T-helper 1 cell (primary cell): ENCODE measurements at places on chromosomes 2 and 18.

DNA sequence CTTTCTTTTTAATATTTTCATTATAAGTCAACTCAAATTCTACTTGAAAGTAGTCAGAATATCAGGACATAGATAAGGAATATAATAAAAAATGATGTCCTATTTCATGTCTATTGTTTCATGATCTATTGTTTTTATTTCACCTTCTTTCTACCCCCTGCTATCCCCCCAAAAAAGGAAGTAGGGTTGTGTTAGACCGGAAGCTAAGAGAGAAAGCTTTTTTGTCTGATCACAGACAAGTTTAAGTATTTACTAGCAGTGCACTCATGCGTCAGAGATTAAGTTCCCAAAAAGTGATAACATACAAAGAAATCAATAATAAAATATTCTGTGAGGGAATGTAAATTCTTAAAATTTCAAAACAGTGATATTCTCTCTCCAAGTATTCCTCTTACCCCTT, 447.1 kb upstream of the CNTNAP5 start:
- DNase-seq: no peak

- no peak for DNase-seq
Measured at GRCh38 chr2:101125808-101126207, 25.4 kb downstream of the TBC1D8 start.

DNA sequence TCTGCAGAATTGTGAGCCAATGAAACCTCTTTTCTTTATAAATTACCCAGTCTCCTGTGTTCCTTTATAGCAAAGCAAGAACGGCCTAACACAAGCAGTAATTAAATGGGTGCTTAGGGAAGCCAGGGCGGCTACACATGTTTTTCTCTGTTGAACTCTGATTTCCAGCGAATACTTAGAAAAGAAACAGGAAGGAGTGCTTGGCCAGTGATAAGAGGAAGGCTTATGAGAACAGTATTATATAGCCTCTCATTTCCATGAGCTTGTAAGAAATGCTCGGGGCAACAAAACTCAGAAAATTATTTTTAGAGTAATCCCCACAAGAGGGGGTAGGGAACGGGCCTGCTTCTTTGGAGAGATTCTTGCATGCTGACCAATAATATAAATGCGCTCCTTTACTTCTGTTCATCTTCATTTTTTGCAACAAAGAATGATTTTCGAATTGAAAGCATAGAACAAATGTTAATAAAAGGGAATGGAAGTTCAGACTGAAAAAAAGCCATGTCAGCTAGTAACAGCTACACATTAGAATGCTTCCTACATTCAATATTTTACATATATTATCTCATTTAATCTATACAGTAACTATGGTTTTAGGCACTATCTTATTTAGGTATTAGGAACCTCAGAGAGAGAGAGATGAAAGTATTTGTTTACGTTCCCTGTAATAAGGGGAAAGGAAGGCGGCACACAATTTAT, 49.7 kb upstream of the CCDC85A start:
- DNase-seq: no peak

GRCh38 chr2:112198780-112199179, 56.1 kb downstream of the ZC3H8 start:
- no peak for DNase-seq

DNA sequence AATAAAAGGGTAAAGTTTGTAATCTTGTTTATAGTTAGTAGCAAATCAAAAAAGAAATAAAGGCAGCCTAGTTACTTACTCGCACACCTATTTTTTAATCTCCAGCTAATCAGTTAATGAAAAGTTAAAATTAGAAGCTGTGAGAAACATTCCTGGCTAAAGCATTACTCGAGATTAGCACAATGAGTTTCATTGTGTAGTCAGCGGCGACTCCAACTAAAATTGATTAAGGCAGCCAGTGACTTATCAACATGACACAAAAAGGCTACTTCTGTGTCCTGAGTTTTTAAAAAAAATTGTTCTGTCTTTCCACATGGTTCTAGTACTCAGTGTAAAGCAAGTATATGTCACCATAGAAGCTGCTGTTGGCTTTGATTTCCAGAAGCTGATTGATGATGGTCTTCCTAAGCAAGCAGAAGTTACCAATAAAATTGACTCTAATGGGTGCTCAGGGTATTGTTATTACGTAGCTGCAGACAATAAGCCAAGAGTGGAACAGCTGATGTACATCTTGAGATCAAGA, 159.2 kb downstream of the CPS1 start:
- no peak for DNase-seq

GRCh38 chr2:223155956-223156355, 104.0 kb downstream of the KCNE4 start:
- no peak for DNase-seq

- DNase-seq: no peak
Measured at GRCh38 chr2:215904101-215904500, 109.2 kb downstream of the MREG start.

- no peak for DNase-seq
Measured at GRCh38 chr2:26382564-26382963, 19.2 kb upstream of the DRC1 start.

DNA sequence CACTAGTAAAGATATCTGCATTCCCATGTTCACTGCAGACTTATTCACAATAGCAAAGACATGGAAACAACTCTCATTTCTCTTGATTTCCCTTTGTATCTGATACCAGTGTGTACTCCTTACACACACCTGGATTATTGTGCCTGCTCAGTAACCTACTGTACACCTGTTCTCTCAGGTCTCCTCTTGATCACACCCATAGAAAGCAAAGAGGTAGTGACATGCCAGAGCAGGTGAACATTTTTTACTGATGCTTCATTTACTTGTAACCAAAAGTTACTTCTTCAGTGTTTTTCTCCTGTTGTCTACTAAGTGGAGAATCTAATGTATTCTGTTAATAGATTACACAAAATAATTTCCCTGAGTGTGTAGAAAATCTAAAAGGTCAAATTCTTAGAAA, 46.8 kb downstream of the CDH19 start:
- no peak for DNase-seq

DNA sequence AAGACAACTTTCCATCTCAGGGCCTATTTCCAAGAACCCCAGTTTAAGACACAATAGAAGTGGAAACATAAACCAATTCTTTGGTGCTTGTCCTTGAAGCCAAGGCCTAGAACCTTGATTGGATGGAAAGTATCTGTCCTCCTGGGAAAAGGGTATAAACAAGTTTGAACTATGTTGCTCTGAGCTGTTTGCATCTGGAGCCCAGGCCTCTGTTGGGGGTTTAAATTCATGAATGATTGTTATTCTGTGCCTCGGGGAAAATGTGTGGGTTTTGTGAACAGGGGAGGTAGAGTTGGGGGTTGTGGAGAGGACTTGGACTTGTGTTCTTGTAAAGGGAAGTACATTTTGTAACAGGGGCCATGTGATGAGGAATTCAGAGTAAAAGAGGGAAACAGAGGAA, 406.1 kb downstream of the SLC4A3 start:
- no peak for DNase-seq

- DNase-seq: no peak
Measured at GRCh38 chr2:218370410-218371063, 11.5 kb upstream of the SLC11A1 start.

- no peak for DNase-seq
Measured at GRCh38 chr2:198641161-198641560, 816.6 kb downstream of the SATB2 start.

- no peak for DNase-seq
Measured at GRCh38 chr2:38207168-38207567, 131.2 kb upstream of the CYP1B1 start.

DNA sequence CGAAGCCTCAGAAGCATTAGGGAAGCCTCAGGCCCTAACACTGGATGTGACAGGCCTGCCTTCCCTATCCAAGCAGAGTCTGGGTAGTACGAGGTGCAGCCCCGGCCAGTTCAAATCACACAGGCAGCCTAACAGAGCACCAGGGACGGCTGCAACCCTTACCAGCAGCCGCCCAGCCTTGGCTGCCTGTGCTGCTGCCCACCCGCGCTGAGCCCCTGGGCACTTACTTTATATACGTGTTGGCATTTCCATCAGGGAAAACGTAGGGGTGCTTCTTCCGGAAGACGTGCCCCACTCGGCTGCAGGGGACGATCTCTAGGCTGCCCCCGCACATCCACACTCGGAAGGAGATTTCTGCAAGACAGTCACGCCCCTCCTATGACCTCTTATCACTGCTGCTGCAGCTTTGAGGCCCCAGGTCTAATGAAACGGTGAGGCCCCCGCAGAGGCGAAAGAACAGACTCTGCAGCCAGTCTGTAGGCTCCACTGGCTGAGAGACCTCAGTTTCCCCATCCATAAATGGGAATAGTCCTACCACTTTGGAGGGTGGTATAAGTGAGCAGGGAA, 124.7 kb upstream of the CAPN13 start:
- no peak for DNase-seq

DNA sequence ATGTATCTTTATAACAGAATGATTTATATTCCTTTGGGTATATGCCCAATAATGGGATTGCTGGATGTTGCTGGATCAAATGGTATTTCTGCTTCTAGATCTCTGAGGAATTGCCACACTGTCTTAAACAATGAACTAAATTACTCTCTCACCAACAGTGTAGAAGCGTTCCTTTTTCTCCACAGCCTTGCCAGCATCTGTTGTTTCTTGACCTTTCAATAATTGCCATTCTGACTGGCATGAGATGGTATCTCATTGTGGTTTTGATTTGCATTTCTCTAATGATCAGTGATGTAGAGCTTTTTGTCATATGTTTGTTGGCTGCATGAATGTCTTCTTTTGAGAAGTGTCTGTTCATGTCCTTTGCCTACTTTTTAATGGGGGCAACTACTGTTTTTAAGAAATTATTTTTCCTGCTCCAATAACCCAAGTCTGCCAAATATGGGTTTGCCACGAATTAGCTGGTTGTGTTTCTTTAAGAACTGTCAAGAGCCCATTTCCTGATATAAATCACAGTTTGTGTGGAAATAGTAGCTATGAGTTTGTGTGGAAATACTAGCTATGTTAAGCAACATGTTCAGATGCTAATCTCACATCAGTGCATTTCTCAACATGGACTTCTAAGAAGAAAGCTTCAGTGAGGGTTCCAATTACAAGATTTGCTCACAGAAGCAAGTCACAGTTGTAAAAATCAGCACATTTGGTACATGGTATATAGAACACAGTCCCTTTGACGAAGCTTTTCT, 259.4 kb downstream of the ANAPC1 start:
- no peak for DNase-seq

- DNase-seq: no peak
Measured at GRCh38 chr2:48574353-48575287, 43.0 kb upstream of the GTF2A1L start.

DNA sequence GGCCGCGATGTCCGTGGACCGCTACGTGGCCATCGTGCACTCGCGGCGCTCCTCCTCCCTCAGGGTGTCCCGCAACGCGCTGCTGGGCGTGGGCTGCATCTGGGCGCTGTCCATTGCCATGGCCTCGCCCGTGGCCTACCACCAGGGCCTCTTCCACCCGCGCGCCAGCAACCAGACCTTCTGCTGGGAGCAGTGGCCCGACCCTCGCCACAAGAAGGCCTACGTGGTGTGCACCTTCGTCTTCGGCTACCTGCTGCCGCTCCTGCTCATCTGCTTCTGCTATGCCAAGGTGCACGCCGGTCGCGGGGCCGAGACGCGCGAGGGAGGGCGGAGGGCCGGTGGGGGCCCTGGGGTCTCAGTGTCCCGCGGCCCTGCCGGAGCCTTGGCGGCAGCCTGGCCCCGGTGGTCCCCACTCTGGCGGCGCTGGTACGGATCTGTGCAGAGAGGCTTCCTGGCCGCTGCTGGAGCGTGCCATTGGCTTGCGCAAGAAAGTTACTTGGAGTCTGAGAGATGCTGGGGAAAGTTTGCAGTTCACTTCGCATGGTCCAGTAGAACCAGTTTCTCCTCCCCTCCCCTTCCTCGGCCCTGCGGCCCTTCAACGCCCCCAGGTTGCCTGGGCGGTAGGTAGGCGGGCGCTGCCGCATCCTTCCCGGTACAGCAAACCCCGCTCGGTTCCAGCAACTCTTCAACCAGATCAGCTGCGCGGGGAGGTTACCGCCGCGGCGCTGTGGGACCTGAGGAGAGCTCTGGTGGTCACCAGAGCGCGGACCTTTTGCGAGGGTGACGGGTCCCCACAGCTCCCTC, 1.5 kb downstream of the GALR1 start:
- no peak for DNase-seq

DNA sequence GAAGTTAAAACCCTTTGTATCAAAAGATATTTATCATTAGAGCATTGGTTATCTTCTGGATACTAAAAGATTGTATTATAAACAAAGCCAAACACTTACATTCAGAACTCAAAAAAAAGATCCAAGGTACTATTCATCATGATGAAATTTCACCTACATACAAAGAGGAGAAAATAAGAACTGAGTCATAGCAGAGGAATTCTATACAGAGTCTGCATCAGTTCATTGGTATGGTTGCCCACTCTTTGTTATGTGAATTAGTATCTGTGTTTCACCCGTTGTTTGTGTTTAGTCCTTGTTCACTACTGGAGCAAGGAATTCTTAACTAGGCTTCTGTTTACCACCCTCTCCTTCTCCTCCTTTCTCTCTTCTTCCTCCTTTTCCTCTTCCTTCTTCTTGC, 157.9 kb downstream of the LNPK start:
- DNase-seq: no peak

- no peak for DNase-seq
Measured at GRCh38 chr2:101151859-101152271, 683 bp upstream of the TBC1D8 start.

- DNase-seq: no peak
Measured at GRCh38 chr2:27308359-27308881, at the start of gene UCN. TSS of gene UCN (minus strand) at chr2:27308445. CDS start at chr2:27307895, 550 bp downstream.

DNA sequence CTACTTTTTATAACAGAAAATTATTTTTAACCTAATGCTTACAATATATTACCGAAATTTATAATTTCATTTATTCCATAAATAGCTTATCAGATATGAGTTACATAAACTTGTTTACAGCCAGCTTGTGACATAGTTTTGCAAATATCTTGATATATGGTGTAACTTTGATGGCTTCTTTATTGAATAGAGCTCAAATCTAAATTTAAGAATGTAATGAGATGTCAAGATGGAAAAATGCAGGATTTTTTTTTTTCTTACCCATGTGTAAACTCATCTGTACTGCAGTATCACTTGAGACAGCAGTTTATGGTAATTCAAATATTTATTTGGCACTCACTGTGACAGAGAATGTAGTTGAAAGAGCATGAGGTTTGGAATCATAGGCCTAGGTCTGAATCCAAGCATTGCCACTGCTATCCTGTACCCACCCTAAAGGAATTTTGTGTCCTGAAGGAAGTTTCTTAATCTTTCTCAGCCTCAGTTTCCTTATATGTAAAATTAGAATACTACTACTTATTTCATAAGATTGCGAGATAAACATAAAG, 3.8 kb downstream of the CREB1 start:
- no peak for DNase-seq

DNA sequence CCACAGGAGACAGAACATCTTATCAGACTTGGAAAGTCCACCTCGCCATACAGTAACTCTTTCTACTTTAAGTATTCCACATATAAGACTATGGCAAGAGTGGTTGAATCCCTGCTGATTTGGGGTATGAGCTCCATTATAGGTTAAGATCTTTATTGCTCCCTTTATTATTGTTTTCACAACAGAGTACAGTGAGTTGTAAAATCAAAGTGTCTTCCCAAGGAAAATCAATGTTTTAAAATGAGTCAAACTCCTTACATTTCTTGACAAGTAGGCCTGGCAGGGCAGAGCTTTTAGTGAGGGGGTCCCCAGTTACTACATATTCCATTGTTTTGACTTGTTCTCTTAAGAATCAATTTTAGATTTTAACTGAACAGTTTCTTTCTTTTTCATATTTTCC, 49.6 kb upstream of the STAT1 start:
- DNase-seq: no peak
